ENCODE measurements at places on chromosomes 2 and 18. TPM values are rescaled to one million over a fixed set of nuclear protein-coding genes. Genes with fewer than 3 reads are reported as not detected.
A peak's percentile ranks its signal among the peaks of the same experiment; 100 is the strongest.

DNA sequence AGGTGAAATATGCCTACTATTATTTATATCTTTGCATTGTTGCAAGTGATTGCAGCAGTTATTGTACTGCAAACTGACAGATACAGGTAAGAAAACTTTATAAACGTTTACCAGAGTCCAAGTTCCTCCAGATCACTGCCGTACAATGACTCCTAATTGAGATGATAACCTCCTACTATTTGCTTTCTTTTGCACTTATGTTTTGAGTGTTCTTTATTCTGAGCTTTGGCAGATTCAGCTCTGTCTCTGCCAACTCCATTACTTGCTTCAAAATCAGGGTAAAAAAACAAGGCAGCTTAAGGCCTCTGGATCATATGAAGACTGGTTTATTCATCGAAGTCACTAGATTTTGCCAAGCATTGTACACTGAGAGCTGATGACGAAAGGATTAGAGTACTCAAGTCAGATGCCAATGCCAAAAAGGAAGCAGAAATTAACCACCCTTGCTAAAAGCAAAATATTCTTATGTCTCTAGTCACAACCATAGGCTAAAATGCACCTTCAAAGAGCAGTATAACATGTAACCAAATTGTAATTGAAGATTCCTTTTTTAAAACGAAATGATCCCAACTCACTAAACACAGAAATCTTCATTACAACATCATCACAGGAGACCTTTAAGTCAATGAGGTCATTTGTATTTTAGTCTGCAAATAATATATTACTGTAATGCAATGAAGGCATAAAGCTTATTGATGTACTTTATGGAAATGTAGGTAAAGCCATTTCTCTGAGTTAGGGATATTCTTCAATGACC is 10.5 kb upstream of the IKZF2 start:
- DNase-seq = peak; percentile 62

DNA sequence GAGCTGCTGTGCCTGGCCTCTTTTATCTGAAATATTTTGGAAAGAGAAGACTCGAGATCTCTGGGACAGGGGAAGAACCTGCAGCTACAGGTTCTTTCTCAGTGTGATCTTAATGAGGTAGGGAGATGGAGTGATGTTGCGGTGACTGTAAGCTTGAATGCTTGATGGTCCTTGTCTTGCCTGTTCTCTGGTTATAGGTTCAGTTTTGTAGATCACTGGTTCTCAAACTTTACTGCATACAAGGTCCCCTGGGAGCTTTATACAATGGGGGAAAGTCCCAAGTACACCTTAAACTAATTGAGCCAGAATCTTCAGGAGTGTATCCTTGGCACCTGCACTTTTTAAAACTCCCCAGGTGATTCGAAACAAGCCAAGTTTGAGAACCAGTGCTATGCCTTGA is 136.7 kb upstream of the CXCR4 start:
- DNase-seq = no peak

- DNase-seq = peak; percentile 18
Measured at GRCh38 chr2:63581298-63581961, 6.8 kb downstream of the WDPCP start.

GRCh38 chr2:160223560-160223959 is 23.5 kb upstream of the ITGB6 start:
- DNase-seq = no peak

DNA sequence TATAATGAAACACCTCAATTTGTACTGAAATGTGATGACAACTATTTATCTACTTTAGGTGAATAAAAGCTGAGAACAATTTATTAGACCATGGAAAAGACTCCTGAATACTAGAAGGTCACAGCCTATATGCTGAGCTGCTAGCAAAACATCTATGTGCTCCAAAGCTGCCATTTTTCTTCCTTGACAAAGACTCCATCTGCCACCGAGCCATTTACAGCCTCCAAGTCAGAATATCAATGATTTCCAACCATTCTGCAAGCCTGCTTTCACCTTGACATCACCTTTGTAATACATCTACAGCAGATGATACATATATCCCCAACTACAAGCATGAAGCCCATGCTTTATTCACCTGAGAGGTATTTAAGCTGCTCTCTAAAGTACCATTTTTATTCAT is 84.9 kb downstream of the BAZ2B start:
- no peak for DNase-seq

DNA sequence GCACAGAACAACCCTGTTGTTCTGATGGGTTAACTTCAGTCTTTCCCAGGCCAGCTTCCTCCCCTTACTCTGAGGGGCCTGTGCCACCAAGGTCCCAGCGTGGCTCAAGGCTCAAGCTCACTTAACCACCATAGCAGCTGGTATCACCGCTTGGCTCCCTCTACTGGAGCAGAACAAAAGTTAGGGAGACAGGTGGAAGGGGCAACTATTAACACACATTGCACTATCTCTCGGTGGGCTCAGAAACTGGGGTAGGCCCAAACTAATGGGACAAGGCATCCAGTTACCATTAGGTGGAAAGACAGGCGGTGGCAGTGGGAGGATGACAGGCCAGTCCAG is 88.7 kb upstream of the ATL2 start:
- no peak for DNase-seq

GRCh38 chr2:67625690-67626475 is 228.8 kb downstream of the ETAA1 start:
- peak; percentile 66 for DNase-seq

- no peak for DNase-seq
Measured at GRCh38 chr2:112108178-112108832, 29.9 kb upstream of the FBLN7 start.

DNA sequence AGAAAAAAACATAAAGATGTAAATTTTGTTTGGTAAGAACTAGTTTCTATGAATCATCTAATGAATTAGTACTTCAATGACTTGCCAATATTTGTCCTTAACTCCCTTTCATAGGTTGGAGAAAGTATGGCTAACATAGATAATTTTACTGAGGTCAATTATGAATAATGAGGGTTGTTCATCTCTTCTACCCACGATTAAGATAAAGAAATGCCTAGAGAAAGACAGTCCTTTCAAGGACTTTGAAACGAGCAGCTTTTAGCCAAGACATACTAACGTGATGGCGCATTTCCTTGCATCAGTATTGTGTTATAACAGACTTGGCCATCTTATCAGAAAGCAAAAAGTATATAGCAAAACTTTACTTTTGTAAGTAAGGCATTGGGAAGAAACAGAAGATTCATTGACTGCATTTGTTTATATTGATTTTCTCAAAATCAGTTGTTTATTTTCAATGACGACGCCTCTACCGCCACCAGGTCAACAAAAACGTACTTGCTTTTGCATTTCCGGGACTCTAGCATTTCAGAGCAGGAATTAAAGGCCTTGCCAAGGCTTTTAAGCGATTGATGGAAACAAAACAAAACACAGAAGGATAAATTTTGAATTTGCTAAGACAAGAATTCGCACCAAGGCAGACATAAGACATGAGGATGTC is 961 bp downstream of the RBM43 start:
- peak; percentile 69 for DNase-seq

DNA sequence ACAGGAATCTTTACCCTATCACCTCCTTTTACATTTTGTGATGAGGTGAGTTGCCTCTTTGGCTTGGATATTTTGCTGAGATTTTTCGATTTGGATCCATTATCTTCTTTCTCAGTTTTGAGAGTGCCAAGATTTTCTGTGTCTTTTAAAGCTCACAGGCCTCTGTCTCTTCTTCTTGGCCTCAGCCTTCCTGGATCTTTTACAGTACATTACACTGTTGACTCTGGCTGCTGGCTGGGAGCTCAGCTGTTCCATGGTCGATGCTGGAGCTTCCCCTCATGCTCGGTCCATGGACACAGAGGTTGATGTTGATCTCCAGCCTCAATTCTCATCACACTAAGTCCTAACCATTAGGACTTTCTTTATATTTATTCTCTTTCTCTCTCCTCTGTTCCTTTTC is 332.8 kb upstream of the UBE2E3 start:
- DNase-seq = peak; percentile 97

DNA sequence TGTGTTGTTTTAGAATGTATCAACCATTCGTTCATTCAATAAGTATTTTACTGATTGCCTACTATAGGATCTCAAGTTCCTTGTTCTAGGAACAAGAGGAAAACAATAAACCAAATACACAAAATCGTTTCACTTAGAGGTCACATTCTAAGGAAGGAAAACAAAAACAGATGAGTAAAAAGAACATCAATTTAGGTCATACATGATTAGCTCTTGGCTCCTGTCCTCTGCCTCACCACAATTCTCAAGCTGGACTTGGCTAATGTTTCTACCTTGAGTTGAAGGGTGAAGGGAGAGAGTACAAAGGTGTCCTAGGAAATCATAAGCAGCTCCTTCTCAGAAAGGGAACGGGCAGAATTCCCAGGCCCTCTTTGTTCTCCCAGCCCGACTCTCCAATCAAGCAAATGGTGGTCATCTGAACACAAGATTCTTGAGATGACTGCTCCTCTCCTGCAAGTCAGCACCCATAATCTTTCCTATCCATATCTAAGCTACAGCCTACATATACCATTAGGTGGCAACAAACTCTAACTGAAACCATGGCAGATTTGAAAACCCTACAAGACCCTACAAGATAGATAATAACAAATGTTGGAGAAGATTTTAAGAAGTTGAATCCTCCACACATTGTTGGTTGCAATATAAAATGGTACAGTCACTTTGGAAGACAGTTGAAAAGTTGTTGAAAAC is 76.0 kb downstream of the CBLN2 start:
- DNase-seq = no peak

DNA sequence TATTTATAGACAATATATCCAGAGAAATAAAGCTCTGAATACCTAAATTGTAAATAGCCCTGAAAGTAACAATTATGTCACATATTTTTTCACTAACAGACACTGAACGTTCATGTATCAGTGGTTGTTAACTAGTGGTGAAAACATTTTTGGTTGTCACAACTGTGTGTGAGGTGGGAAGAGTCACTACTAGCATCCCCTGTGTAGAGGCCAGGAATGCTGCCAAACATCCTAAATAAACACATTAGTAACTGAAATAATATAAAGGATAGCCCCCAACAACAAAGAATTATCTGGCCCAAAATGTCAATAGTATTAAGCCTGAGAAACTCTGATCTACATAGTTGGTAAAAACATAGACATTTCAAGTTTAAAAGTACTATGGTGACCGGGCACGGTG is 64.5 kb downstream of the ROCK1 start:
- DNase-seq = no peak

DNA sequence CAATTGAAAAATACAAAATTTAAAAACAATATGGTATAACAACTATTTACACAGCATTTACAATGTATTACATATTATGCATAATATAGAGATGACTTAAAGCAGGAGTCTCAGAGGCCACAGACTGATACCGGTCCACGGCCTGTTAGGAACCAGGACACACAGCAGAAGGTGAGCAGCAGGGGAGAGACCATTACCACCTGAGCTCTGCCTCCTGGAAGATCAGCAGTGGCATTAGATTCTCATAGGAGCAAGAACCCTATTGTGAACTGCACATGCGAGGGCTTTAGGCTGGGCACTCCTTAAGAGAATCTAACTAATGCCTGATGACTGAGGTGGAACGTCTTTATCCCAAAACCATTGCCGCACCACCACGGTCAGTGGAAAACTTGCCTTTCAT is 58.0 kb downstream of the SMAD2 start:
- DNase-seq = no peak

- DNase-seq = peak; percentile 74
Measured at GRCh38 chr2:13089971-13090370, 373.2 kb downstream of the TRIB2 start.

- DNase-seq = peak; percentile 23
Measured at GRCh38 chr2:63872571-63873328, 31.1 kb downstream of the UGP2 start.

DNA sequence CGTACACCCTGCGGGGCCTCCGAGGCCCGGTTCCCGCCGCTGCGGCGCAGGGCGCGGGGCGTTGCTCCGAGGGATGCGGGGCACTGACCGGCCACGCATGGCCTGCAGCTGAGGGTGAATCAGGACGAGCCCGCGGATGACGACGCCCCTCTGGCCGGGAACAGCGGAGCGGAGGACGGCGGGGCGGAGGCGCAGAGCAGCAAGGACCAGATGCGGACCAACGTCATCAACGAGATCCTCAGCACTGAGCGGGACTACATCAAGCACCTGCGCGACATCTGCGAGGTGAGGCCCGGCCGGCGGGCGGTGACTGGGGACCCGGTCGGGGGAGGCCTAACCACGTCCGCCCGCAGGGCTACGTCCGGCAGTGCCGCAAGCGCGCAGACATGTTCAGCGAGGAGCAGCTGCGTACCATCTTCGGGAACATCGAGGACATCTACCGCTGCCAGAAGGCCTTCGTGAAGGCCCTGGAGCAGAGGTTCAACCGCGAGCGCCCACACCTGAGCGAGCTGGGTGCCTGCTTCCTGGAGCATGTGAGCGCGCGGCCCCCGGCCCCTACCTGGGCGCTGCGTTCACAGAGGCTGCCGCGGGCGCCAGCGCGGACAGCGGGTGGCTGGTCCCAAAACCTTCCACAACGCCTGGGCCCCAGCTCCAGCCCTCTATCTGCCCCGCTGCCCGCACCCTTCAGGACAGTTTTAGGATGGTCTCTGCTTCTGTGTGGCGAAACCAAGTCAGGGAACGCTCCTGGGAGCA is 53.2 kb downstream of the FAM168B start:
- DNase-seq = peak; percentile 47

- DNase-seq = no peak
Measured at GRCh38 chr2:107308835-107309234, 422.9 kb upstream of the ST6GAL2 start.

GRCh38 chr2:217530392-217531090 is 472.3 kb downstream of the TNS1 start:
- no peak for DNase-seq

DNA sequence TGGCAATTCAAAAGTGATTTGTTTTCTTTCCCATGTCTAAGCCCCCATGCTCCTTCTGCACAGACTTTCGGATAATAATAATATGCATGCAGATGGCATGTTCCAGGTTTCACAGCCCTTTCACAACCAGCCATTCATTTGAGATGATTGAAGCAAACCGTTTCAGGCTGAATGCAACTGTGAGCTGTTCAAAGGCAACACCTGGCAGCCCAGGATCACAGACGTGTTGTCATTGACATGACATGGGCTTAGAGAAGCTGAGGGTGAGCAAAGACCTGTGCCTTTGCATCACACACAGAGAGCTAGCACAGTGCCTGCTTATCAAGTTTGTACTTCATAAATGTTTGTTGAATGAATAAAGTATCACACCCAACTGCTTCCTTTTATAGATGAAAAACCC is 12.4 kb upstream of the ERMN start:
- DNase-seq = no peak

- no peak for DNase-seq
Measured at GRCh38 chr2:125721072-125721721, 934.8 kb upstream of the GYPC start.

- DNase-seq = no peak
Measured at GRCh38 chr2:103459283-103459682, 697.5 kb downstream of the TMEM182 start.

GRCh38 chr2:115303-115702 is 69.0 kb upstream of the FAM110C start:
- DNase-seq = no peak

- DNase-seq = peak; percentile 45
Measured at GRCh38 chr2:130385709-130386108, 29.9 kb downstream of the PTPN18 start.

GRCh38 chr2:77155511-77155910 is 366.7 kb downstream of the LRRTM4 start:
- no peak for DNase-seq

INO80C gene
- polyA plus RNA-seq = 25.4 TPM

MROH2A gene
- polyA plus RNA-seq = not detected

C18orf63 gene
- not detected for polyA plus RNA-seq

FMNL2 gene
- polyA plus RNA-seq = 26.7 TPM

ST8SIA3 gene
- 0.25 TPM for polyA plus RNA-seq

EN1 gene
- polyA plus RNA-seq = 6.1 TPM

FBXO48 gene
- polyA plus RNA-seq = 1.4 TPM

RAB11FIP5 gene
- 14.8 TPM for polyA plus RNA-seq

GYPC gene
- polyA plus RNA-seq = 115 TPM

SRBD1 gene
- 8.9 TPM for polyA plus RNA-seq

CFAP53 gene
- 0.30 TPM for polyA plus RNA-seq
